Karpas-422 (cell line): ENCODE measurements at places on chromosomes 4 and X.
A peak's percentile ranks its signal among the peaks of the same experiment; 100 is the strongest.

GRCh38 chr4:6991771-6992557 lies 51.2 kb upstream of the TADA2B start:
- DNase-seq, result no peak

GRCh38 chr4:30854531-30854930 lies 134.4 kb downstream of the PCDH7 start:
- no peak for DNase-seq

- no peak for DNase-seq
These were observed 83.1 kb upstream of the FTHL17 start for GRCh38 chrX:31154946-31155345.

- peak; percentile 72 for DNase-seq
These were observed 78.6 kb upstream of the FAM9A start for GRCh38 chrX:8879750-8880149.

- peak; percentile 41 for DNase-seq
These were observed 2054.9 kb downstream of the PCDH7 start for GRCh38 chr4:32775049-32775448.
